Vagina (tissue), 2 donors: ENCODE measurements at places on chromosomes 6 and 20. TPM values are rescaled to one million over a fixed set of nuclear protein-coding genes. Genes with fewer than 3 reads are reported as not detected.

Gene CGA
- total RNA-seq: not detected

Gene ALDH5A1
- total RNA-seq: 14.2 TPM

Gene DYNLT2
- total RNA-seq: 3.2 TPM

Gene AVP
- total RNA-seq: not detected

Gene WFDC12
- total RNA-seq: 4.4 TPM

Gene PAK5
- total RNA-seq: 0.25 TPM

Gene ELOVL5
- total RNA-seq: 42.5 TPM

Gene MYB
- 2.5 TPM for total RNA-seq

Gene SNAI1
- 19.9 TPM for total RNA-seq

- no peak for DNase-seq
These were observed 403.1 kb upstream of the ID4 start for GRCh38 chr6:19434065-19434464.

GRCh38 chr6:34331371-34332050, 61.0 kb downstream of the NUDT3 start:
- DNase-seq: no peak

DNA sequence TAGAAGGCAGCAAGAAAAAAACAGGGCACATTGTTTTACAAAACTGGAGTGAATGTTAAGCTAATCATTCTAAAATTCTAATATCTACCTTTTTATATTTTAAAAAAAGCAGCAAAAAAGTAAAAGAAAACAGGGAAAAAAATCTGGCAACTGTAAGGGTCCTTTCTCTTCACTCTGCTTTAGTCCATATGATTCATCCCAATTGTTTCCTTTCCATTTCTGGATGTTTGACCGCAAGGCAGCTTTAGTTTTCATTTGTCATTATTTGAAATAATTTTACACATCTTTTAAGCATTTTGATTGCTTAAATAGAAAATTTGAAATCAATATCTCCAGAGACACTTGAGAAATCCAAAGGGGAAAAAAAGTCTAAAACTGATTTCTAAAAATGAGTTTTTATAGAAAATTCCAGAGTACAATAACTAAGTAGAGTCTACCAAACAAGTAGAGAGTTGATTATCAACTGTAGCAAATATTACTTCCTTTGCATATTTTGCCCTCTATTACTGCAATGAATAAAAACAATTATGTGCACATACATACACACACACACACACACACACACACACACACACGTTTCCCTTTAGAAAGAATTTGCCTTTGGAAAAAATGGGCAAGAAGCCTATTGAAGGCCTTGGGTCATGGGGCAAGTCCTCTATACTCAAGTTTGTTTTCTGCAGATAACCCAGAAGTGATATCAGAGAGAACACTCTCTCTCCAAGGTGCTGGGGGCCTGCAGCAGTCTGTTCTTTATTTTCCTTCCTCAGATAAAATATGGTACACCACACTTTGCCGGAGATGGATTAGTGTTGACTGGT, 259.7 kb downstream of the HACE1 start:
- DNase-seq: no peak

GRCh38 chr20:51284871-51285270, 257.6 kb downstream of the NFATC2 start:
- DNase-seq: no peak

DNA sequence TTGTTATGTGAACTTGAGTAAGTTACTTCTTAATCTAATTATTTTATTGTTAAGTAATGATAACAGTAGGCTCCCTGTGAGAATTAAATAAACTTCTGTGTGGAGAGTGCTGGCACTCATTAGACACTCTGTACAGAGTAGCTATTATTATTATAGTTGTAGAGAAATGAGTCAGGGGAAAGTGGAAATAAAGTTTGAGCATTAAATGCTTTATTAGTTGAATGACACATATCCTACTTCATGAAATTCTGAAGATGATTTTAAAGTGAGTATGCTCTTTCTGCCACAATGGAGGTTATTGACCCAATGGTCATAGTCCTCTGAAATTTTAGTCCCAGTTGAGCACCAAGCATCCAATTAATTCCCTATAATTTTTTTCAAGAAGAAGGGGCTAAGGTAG, 5.9 kb downstream of the ECI2 start:
- DNase-seq: no peak

- DNase-seq: no peak
These were observed 61.7 kb upstream of the EMILIN3 start for GRCh38 chr20:41428285-41428684.

DNA sequence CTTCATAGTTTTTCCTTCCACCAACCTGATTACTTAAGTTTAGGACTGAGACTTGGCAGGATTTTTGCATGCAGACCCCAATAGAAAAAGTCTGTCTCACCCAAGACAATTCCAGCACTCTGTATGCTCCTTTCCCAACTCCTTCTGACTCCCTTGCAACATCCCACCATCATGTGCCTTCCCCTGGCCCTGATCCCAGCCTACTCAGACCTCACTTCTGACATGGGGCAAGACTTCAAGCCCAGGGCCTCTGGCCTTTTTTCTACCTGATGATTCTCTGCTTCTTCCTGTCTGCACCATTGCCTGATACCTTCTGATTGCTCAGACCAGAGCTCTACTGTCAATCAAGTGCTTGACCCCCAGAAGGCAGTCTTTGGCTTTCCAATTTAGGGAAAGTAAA, 96.6 kb downstream of the HAO1 start:
- no peak for DNase-seq

DNA sequence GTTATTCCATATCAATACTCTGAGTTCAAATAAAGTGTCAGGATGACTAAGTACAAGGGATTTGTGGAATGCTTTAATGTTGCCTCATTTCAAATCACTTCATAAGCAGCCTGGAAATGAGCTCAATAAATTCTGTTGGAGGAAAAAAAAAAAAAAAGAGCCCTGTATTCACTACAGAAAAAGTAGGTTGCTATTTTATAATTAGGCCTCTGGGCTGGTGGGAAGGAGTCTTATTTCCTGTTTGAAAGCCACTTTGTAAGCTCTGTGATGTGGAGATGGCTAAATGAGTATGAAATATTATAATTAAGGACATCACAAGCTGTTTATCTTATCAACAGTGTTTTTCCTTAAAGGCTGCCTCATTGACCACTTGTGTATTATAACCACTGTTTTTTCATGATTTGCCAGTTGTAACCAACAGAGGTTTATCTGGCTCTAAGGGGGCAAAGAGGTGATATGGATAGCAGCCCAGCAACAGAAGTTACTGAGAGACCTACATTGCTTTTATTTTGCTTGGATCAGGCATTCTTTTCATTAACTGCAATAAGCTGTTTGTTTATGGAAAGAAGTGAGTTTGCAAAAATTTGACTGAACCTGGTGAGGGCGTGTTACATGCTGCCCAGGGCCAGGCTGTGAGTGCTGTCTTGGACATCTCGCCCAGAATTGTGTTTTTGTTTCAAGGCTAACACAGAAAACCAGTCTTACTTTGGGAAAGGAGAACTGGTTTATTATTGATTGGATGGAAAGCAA, 563.3 kb upstream of the MAP3K7 start:
- no peak for DNase-seq

DNA sequence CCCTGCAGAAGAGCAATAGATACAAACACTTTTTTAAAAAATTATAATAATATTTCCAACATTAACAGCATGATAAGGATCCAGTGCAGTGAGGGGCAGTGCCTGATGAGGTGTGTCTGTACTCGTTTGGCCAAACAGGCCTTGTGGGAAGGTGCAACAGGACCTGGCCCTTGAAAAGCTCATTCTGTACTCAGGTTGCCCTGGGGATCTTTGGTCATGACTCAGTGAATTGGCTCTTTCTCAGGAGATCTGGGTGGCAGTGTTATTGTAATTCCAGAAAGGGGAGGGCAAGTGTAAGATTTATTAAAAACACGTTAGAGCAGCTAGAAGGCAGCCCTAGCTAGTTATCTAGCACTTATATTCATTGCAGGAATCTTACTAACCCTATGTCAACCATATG, 2.9 kb upstream of the SPINT3 start:
- peak; percentile 56 for DNase-seq

DNA sequence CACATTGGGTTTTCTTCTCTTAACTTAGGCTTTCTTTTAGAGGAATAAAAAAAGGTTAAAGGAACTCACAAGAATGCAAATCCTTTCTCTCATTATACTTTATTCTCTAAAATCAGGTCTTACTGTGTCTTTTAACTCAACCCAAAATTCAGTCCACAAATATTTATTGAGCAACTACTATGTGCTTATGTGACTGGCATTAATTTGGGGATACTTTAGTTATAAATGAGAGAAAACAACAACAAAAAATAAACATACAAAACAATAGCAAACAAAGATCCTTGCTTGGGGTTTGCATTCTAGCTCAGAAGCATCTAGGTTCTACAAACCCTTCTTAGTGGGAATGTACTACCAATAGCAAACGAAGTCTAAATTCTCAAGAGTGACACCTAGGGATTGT, 266.2 kb downstream of the UTRN start:
- DNase-seq: no peak

DNA sequence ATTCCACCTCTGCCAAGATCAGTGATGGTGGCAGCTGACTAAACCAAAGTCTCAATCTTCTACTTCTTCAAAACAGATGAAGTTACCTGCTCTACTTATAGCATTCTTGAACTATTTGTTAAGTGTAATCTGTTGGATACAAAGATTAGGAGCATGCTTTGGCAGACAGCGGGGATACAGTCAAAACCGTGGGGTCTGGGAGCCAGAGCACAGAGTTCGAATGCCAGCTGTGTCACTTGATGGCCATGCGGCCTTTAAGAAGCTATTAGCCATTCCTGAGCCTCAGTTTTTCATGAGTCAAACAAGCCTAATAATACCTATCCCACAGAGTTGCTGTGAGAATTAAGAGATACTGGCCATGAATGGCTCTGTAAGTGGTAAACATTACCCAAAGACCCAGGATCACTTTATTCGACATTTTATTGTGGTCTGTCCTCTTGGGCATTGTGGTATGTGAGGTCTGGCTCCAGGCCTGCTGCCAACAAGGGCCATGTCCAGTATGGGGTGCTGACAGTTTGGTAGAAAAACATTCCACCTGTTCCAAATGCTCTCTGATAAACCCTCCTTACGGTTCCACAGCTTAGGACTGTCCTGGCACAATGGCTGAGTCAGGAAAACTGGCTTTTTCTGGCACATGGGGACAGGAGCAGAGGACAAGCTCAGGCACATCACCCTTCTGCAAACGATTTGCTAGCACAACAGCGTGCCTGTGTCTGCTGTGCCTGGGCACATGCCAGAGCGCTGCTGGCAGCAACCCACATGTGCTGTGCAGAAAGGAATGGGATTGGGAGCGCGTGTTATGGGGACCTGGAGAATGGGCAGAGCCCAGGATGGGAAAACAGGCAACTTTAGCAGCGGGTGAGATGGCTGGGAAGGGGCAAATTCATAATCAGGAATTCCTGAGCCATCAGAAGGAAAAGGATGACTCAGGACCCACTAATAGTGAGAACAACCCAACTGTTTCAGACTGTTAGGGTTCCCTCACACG, 15.7 kb upstream of the FAM83C start:
- DNase-seq: no peak

GRCh38 chr6:163580311-163581030, 166.0 kb downstream of the QKI start:
- no peak for DNase-seq

GRCh38 chr6:158909938-158910337, 90.1 kb downstream of the RSPH3 start:
- DNase-seq: no peak

- no peak for DNase-seq
These were observed 1.8 kb downstream of the PROCR start for GRCh38 chr20:35173576-35174192.

GRCh38 chr6:16229700-16230099, 8.7 kb upstream of the GMPR start:
- no peak for DNase-seq
